ENCODE measurements at places on chromosomes 5 and 9.

- peak; percentile 48 for DNase-seq
These were observed 4.4 kb upstream of the DCTN4 start for GRCh38 chr5:150763023-150763769.

DNA sequence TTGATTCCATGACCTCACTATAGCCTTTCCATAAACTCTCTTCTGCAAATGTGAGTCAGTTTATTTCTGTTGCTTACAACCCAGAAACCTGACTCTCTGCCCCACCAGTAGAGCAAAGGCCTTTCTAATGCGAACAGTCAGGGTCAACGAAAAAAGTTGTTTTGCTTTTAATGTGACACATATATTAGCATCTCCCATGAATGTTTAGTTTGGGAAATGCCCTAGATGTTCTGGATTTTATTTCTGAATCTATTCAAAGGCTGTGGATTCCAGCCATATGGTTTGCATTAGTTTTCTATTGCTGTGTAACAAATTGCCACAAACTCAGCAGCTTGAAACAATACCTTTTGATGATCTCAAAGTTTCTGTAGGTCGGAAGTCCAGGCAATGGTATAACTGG is 193.5 kb downstream of the GNA14 start:
- no peak for DNase-seq

GRCh38 chr9:110126986-110127864 is 80.7 kb downstream of the C9orf152 start:
- DNase-seq = no peak

- no peak for DNase-seq
These were observed 278.4 kb downstream of the NSG2 start for GRCh38 chr5:174323878-174324281.

DNA sequence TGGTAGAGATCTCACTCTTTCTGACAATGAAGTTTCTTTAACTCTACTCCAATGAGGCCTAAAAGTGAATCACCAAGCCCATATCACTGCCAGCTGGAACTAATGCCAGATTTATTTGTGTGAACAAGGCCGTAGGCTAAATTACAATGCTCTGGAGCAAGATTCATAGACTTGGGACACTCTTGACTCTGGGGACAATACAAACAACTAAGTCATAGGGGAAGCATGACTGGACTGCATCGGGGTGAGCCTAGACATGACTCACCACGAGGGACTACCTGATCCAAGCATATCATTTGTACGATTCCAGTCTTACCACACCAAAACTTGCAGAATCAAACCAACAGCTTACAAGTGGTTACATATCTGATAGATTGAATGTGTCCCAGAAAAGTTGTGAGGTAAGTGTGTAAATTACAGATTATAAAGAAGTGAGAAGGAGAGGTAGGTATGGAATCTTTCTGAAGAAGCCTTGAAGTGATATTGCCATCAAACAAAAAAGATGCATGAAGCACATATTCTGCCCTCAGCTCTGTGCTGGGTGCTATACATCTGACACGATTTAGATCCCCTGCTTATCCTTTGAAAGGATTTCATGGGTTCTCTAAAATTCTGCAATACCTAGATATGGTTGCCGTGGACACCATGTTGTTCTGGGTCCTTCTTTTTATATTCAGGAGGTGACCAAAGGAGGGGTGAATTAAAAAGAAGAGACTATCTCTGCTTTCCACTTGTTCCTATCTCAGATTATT is 199.3 kb upstream of the PDE4D start:
- DNase-seq = no peak

DNA sequence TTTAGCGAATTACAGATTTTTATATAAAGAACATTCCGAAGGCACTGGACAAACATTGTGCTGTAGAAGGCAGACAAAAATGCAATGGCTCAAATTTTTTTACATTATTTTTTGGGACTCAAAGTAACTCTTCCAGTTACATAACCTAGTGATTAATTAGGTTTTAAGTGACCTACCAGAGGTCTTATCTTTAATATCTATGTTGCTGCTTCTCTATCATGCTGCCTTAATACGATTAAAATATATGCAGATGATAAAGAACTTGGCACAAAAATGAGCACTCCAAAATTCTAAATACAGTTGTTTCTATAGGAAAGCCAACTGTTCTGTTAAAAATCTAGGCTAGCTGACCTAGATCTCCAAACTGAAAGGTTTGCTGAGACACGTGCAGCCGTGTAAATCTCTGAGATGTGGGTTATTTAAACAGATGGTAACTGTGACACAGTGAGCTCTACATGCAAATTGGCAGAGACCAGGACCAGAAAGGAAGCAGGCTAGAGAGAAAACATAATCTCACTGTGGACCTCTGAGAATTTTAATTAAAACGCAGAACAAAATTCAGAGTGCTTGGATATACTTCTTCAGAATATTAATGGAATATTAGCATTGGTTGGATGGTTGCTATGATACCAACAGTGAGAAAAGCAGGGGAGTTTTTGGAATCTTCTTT is 56.2 kb downstream of the CAMK4 start:
- no peak for DNase-seq

DNA sequence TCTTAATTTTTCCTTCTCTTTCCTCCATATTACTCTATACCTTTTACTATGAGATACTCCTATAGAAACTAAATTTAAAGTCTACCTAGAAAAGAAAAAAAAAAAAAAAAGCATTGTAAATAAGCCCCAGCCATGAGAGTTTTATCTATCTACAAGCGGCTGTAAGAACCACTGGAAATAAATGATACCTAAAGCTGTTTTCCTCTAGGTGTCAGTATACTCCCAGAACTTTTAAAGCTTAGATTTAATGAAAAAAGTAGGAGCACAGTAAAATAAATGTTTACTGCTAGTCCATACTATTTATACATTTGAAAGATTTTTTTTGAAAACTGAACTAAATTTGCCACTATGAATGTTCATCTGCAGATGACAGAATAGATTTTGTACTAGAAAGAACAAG is 26.2 kb downstream of the TYRP1 start:
- DNase-seq = no peak

DNA sequence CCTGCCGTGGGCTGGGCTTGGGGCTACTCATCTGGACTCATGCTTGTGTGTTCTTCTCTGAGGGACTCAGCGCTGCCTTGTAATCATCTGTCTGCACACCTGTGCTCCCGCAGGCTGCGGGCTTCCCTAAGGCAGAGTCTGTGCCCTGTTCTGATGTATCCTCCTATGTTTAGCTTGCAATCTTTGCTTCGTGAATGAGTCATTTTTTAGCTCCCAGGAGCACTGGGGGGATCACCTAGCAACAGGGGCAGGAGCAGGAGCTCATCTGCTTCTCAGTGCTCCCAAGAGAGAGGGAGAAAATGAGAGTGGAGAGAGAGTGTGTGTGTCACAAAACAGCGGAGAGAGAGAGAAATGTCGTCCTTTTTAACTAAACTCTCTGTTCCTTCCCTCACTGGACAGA is 202.4 kb upstream of the ZNF618 start:
- no peak for DNase-seq

- no peak for DNase-seq
These were observed 141.4 kb upstream of the NMUR2 start for GRCh38 chr5:152546493-152546892.

DNA sequence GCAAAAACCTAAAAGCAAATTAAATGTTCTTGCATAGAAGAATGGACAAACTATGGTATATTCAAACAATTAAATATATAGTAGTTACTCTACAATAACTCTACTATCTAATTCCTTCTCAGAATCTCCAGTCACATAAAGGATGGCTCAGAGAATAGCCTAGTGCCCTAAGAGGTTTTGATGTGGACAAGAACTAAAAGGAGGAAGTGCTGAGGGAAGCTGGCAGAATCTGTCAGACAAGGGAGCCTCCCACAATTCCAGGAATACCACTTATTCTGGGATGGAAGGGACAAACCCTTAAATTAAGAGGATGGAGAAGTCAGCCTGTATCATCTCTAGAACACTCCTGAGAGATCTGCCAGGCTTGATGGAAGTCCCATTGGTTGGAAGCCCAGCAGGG is 30.4 kb downstream of the TNFSF8 start:
- no peak for DNase-seq

GRCh38 chr9:112334432-112334841 is 1.0 kb upstream of the PTBP3 start:
- peak; percentile 26 for DNase-seq

DNA sequence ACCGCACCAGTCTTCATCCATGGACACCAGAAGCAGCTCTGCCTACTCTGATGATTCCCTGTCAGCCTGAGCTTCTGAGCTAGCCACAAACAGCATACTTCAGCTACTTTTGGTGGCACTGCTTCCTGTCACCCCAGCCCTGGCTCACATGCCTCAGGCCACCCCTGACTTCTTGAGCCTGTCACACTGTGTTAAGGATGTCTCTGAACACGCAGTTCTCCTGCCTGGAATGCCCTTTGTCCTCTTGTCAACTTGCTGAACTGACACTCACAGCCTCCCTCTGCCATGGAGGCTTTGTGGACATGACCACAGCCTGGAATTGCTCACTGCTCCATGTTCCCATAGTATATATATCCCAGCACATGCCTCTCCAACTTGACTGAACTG is 7.2 kb downstream of the MACROH2A1 start:
- DNase-seq = no peak
